Occipital lobe (tissue), 3 donors: ENCODE measurements at places on chromosomes 2 and 18.

DNA sequence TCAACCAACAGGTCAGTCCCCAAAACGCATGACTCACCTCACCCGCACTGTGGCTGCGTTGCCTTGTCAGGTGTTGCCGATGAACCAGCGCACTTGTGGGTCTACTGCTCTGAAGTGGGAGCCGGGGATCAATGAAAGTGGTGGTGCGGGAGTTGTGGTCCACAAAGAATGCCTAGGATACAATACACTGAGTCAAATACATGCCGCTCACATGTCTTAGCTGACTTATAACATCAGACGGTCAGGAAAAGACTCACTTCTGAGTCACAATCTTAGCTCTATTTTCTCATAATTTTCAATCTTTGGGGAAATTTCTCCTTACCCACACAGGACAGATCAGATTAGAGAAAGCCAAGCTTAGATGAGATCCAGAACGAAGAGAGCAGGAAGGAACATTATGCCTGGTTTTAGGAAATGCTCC lies 107.1 kb upstream of the STK17B start:
- no peak for DNase-seq

DNA sequence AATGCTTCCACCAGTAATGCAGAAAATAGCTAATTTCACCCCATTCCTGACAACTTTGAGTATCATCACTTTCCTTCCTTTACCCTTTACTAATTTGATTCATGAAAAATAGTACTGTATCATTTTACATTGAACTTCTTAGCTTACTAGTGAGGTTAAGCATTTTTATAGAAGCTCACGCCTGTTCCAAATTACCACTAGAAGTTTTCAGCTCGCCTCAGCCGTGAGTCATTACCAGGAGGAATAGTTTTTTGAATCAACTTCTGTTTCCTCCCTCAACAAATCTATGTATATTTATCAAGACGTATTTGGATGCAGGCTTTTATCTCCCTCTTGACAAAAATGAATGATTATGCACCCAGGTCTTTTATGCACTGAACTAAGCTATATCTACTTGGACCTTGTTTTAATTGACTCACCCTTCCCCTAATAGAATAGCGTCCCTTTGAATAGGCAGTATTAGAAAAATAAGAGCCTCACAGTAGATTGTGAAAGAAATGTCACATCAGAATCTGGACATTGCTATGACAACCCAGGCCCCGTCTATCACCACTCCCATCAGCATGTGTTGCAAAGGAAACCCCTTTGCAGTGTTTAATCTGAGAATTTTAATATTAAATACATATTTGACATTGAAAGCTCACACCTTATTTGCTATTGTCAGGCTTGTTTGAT lies 207.4 kb upstream of the NRP2 start:
- no peak for DNase-seq

DNA sequence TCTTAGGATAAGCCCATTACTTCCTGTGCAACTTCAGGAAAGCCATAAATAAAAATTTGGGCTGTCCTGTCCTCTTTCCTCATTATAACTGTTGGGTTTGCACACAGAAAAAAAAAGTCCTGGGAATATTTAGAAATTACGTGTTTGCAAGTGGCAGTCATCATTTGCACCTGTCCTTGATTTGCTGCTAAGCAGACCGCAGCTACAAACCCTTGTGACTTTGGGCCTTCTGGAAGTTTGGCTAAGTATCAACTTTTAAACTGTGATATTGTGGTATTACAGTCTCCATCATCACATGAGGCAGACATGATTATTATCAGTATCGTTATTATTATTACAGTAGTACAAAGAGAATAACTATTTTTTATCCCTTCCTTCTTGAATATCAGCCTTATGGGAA lies 260.7 kb upstream of the SESTD1 start:
- DNase-seq: no peak

DNA sequence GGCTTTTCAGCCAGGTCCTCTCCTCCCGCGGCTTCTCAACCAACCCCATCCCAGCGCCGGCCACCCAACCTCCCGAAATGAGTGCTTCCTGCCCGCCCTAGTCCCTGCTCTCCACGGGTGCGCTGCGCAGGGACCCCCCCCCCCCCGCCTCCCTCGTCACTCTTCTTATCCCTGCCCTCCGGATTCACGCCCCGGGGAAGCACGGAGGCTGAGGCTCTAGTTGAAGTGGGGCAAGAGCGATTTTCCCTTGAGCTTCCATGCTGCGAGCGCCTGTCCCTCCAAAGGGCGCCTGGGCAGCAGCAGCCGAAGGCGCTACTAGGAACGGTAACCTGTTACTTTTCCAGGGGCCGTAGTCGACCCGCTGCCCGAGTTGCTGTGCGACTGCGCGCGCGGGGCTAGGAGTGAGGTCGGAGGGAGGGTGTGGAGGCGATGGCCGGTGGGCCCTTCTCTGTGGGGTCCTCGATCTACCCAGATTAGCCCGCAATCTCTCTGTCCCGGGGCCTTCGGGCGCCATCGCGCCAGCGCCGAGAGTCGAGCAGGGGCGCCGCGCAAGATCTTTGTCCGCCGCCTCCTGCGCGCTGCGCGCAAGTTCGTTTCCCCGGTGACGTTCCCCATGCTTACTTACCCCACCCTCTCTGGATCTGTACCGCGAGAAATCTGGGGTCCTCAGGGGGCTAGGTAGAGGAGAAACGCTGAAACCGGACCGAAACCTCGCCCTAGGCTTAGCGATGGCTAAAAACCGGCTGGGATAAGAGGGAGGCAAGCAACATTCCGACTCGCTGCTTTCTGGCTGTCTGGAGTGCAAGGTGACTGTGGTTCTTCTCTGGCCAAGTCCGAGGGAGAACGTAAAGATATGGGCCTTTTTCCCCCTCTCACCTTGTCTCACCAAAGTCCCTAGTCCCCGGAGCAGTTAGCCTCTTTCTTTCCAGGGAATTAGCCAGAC lies 677 bp downstream of the GAD1 start:
- DNase-seq: no peak

- no peak for DNase-seq
Measured at GRCh38 chr2:219484343-219485200, 14.1 kb upstream of the GMPPA start.

GRCh38 chr18:45658756-45659155 lies 43.5 kb downstream of the SLC14A2 start:
- DNase-seq: no peak

DNA sequence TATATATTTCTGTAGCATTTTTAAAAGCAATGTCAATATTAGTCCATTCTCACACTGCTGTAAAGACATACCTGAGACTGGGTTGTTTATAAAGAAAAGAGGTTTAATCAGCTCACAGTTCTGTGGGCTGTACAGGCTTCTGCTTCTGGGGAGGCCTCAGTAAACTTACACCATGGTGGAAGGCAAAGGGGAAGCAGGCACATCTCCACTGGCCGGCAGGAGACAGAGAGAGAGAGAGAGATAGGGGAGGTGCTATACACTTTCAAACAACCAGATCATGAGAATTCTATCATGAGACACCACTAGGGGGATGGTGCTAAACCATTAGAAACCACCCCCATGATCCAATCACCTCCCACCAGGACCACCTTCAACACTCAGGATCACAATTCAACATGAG lies 43.1 kb downstream of the CHMP3 start:
- DNase-seq: no peak
